BE2C (cell line): ENCODE measurements at places on chromosomes 2 and 18.

DNA sequence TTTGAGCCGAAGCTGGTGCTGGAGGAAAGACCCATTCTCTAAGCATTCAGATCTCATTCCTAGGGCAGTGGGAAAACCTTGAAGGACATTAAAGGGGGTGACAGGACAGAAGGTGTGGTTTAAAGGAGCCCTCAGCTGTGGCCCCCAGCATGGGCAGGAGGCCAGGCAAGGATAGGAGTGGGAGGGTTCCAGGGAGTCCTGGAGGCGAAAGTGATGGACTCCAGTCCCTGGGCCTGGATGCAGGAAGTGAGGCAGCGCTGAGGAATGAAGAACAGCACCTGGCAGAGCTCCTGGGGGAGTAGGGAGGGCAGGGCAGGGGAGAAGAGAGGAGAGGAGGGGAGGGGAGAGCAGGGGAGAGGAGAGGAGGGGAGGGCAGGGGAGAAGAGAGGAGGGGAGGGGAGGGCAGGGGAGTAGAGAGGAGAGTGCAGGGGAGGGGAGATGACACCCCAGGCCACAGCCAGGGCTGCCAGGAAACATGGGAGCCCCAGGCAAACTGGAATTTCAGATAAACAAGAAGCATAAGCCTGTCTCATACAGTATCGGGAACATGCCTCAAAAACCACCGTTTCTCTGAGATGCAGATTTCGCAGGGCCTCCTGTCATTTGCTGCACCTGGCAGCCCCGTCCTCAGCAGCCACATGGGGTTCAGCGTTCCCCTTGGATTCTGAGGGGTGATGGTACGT, 5.7 kb downstream of the RAMP1 start:
- DNase-seq: no peak

DNA sequence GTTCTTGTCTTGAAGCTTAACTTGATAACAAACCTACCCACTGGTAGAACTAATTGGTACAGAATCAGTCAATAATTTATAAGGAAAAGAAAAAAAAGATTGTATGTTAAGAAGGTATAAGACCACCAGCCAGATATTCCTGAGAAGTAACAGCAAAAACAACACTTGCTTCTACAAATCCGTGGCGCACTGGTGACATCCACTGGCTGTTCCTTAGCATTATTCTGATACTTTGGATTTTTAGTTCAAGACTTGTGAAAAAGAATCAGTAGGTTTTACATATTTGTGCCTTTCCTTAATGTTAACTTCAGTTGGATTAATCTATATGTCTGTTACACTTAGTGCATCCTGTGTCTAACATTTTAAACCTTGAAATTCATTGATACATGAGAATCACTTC, 141.8 kb downstream of the GRB14 start:
- peak; percentile 19 for DNase-seq

GRCh38 chr18:31402026-31402373, 25.4 kb downstream of the DSG4 start:
- no peak for DNase-seq

- no peak for DNase-seq
These were observed 374.6 kb upstream of the LRATD1 start for GRCh38 chr2:14257801-14258507.

DNA sequence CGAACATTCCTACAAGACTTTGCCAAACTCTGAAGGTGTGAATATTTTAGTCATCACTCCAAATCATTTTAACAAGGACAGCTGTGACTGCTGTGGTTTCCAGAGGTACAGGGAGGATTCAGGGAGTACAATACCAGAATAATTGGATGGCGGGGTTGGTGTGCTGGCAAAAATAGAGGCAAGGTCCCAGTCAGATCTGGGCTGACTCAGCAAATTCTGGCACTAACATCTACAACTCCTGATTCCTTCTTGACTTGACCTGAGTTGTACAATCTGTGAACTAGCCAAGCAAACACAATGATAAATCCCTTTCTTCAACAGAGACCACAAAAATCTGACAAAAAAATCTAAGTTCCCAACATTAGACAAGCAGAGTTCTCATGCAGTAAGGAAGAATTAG, 40.4 kb downstream of the RMP24 start:
- DNase-seq: no peak

DNA sequence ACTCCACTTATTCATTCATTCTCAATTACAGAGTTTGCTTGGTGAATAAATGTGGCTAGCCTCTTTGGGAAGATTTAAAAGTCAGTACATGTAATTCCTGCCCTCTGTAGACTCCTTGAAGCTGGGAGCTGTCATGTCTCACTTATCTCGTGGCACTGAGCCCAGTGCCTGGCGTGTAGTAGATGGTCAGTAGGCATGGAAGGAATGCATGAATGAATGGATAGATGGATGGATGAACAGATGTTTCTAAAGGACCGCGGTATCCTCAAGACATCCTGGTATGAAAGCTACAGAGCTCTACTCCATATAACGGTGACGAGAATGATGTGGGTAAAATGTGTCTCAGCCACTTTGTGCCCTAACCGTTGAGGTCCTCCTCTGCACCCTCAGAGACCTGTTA, 83.0 kb downstream of the MARCO start:
- no peak for DNase-seq

DNA sequence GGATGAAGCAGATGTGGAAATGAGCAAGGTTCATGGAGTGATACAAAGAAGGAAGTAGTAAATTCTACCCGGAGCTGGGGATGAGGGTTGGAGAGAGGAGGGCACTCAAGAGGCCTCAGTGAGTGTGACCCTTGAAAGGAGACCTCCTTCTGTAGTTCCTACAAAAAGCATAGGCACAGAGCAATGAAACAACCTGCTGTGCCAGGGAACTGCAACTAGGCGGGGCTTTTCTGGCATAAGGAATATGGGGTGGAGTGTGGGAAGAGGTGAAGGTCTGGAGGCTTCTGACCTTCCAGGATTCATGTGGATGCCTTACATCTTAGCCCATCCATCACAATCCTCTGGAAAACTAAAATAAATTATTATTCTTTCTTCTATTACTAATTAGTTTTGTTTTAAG, 25.5 kb upstream of the PGAP1 start:
- DNase-seq: no peak

GRCh38 chr2:102021779-102022178, 30.0 kb downstream of the IL1R2 start:
- no peak for DNase-seq

GRCh38 chr2:210299866-210300373, 15.1 kb downstream of the MYL1 start:
- DNase-seq: no peak

DNA sequence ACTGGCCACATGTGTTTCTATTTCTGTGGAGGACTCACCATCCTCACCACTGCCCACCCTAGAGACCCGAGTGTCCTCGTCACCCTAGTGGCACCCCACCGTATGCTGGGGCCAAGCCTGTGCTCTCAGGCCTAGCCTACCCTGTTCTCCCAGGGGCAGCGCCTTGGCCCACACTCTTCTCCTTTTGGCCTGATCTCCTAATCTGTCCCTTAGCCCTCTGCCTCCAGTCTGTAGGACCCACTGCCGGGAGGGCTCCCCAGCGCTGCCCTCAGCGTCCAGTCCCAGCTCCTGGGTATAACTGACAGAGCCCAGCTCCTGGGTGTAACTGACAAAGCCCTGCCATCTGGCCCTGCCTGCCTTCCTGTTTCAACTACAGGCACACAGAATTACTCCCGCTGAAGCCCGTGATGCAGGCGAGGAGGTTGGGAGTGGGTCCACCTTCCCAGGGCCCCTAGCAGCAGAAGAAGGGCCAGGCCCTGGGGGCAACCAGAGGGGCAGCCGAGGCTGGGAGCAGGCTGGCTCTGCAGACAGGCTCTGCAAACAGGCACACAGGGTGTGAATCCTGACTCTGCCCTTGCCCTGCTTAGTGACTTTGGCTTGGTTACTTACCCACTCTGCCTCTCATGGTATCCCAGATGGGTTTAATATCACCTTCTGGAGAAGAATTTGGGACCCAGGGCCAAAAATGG, 25.6 kb upstream of the PTMA start:
- DNase-seq: no peak

- no peak for DNase-seq
These were observed 143.2 kb upstream of the SERTAD2 start for GRCh38 chr2:64796926-64797325.

- DNase-seq: no peak
These were observed 265.3 kb upstream of the TCF4 start for GRCh38 chr18:55853268-55853667.

DNA sequence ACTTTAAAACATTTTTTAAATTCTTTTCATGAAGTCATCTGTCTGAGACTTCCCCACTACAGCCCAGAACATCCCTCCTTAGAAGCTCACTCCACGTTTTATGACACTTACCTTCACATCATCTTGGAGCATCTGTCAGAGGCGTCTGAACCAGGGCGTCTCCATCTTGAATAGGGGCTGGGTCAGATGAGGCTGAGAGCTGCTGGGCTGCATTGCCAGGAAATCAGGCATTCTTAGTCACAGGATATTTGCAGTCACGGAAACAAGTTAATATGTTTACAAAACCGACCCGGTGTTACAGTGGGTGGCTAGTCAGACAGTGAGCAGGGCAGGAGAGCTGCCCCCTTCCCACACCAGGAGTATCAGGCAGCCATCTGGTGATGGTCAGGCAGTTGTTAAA, 456.5 kb downstream of the FBXO15 start:
- no peak for DNase-seq

GRCh38 chr2:102832789-102833188, 71.0 kb downstream of the TMEM182 start:
- DNase-seq: no peak

GRCh38 chr2:106843910-106844250, 42.1 kb downstream of the ST6GAL2 start:
- DNase-seq: peak; percentile 8

- no peak for DNase-seq
These were observed 324.2 kb downstream of the PDE11A start for GRCh38 chr2:177748360-177748759.

- DNase-seq: peak; percentile 85
These were observed 17.3 kb upstream of the AGXT start for GRCh38 chr2:240851078-240851991.

DNA sequence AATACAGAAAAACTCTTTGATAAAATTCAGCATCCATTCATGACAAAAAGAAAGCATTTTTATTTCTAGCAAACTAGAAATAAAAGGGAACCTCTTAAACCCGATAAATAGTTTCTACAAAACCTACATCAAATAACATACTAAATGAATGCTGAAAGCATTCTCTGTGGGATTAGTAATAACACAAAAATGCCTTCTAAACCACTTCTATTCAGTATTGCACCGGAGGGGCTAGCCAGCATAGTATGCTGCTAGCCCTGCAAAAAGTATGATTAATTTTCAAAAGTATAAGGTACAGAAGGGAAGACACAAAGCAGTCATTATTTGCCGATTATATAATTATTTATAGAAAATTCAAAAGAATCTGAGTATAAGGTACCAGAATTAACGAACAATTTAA, 145.2 kb downstream of the DTNB start:
- no peak for DNase-seq

DNA sequence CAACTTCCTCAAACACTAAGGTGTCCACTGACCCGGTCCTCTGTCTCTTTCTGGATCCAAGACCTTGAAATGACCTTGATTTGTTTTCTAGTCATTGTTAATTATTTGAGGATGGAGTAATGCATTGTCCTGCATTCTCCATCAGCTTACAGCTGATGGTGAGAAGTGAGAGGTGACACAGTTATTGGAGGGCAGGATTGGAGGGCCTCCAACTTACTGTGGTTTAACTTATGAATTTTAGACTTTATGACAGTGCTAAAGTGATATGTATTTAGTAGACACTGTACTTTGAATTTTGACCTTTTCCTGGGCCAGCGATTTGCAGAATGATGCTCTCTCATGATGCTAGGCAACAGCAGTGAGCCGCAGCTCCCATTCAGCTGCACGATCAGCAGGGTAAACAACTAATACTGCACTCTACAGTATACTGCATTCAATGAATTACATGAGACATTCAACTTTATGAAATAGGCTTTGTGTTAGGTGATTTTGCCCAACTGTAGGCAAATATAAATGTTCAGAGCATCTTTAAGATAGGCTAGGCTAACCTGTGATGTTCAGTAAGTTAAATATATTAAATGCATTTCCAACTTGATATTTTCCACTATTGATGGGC, 200.0 kb upstream of the MEX3C start:
- DNase-seq: no peak

GRCh38 chr2:168462543-168463045, 6.5 kb downstream of the CERS6 start:
- DNase-seq: no peak

DNA sequence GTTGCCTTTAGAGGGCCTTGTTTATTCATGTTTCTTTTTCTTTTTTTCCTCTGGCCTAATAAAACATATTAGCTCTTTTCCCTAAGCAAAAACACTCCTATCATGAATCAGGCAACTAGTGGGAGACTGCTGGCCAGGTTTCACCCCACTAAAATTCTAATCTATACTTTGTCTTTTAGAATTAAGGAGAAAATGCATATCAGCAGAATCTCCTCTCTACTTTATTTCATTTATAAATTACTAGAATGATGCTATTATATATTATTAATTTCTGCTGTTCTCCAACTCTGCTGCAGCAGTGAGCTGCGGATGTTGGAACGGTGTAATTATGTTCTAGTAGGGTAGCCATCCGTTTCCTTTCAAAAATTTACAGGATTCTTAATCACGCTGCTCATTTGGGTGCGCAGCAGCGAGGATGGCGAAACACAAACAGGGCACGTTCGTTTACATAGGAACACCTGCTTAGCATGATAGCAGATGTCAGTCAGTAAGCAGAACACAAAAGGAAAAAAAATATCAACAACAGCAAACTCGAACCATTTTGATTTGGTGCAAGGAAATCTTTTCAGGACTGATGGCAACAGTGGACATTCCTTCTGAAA, 30.5 kb downstream of the ZEB2 start:
- no peak for DNase-seq

- no peak for DNase-seq
These were observed 145.1 kb downstream of the PIEZO2 start for GRCh38 chr18:11004294-11004693.

GRCh38 chr18:21262979-21263378, 20.9 kb downstream of the GREB1L start:
- DNase-seq: no peak

DNA sequence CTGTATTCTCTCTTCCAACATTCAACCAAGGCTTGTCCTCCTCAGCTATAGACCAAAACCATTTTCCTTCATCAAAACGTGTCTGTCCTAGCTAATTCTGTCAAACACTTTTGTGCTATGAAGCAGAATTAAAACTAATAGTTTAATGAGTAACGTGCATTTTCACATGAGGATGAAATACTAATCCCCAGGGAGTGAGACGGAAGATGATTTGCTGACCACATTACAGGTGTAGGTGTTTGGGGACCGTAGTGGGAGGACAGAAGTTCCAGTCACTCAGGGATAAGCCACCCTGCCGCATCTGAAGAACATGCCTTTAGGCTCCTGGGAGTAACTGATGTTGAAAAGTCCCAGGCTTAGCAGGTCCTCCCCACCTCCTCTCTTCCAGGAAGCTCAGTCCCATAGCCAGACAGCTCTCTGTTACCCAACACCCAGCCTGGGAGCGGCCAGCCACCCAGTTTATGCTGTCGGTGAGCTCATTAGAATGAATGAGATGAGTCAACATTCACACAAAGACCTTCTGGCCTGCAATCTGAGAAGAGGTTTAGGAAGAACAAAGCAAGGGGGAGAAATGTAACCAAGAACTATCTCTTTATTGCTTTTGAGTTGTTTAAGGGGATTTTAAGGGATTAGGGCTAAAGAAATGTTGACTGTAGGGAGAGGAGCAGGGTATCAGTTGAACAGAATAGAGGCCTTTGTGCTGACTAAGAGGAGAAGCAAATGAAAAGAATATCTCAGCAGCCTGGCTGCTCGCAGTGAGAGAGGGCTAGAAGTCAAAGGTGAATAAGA, 122.5 kb downstream of the FOXI3 start:
- no peak for DNase-seq
